Memory B cell (primary cell): ENCODE measurements at places on chromosomes 11 and 22.

DNA sequence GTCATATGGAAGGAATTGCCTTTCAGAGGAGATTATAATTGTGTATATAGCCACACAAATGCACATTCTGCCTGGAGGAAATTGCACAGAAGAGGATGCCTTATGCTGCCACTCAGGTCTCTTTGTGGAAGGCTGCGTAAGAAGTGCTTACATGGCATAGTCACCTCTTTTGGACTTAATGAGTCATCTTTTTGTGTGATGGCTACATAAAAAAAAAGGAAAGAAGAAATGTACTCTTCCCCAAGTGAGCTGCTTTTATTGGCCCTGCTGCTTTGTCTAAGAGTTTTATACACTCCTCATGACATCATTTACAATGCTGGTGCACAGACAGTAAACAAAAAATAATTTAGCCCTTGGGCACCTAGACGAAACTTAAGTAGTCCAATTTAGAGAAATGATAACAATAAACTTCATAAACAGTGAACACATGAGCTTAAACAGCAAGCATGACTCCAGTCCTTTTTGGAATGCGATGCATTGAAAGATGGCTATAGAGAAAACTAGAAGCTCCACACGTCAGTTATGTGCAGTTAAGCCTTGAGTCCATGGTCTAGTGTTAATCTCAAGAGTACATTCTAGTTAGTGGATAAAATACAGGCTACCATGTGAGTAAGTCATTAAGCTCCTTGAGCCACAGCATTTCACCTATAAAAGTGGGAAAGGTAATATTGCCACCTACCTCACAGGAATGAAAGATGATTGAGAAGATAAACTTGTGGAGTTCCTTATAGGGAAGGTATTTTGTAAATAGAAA, 12.0 kb downstream of the CSTPP1 start:
- no peaks in the 10 kb centered on the region for H3K36me3 ChIP-seq
- no peak for DNase-seq
- H3K27me3 ChIP-seq = no peaks in the 10 kb centered on the region
- H3K4me3 ChIP-seq = no peak overlapping the region

GRCh38 chr11:1458340-1459218, 28.0 kb downstream of the MOB2 start:
- peak overlapping the region; percentile 63 for H3K27ac ChIP-seq
- no peaks in the 10 kb centered on the region for H3K27me3 ChIP-seq
- no peak overlapping the region for H3K4me3 ChIP-seq
- no peaks in the 10 kb centered on the region for H3K4me1 ChIP-seq

DNA sequence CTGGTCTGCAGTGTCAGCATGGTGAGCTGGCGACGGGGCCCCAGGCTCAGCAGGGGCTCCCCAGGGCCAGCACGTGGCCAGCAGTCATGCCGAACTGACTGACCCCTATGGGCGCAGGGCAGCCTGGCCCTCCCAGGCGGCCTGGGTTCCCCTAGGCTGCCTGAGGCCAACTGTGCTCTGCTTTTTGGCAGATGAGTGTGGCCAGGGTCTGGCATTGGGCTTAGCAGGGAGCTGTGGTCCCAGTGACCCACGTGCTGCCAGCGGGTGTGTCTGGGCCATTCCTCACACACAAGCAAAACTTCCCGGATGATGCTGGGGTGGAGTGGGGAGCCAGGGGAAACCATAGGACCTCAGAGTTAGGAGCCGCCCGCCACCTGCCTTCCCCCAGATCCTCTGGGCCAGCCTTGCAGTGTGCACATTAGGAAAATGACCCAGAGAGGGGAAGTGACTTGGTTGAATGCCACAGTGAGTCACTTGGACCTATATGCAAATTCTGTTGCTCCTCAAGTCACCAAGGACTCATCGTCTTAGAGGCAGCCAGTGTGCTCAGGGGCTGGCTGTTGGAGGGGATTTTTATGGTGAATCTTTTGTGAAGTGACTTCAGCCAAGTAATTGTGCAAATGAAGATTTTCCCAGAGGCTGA, 6.5 kb downstream of the ADORA2A start:
- H3K36me3 ChIP-seq = peaks cover 4% of the 10 kb centered on the region
- no peaks in the 10 kb centered on the region for H3K27me3 ChIP-seq
- peak; percentile 58 for DNase-seq
- H3K4me1 ChIP-seq = peaks cover 59% of the 10 kb centered on the region

DNA sequence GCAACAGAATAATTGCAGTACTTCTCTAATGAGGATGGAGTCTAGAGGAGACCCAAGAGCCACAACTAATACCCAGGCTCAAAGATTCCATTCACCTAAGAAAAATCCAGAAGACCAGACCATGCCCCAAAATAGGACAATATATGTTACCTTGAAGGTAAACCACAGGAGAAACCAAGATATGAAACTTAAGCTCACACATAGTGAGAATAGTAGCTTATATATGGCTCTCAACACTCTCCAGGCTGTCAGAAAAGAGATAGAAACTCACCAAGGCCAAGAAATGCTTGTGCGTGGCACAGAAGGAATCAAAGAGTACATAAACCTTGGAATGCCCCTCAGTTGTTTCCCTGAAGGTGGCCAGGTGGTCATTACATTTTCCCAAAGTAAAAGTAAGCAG, 9.1 kb downstream of the FAM111A start:
- no peaks in the 10 kb centered on the region for H3K36me3 ChIP-seq
- no peak for DNase-seq
- peak overlapping the region; percentile 87 for H3K4me3 ChIP-seq
- peaks cover 40% of the 10 kb centered on the region for H3K4me1 ChIP-seq
- no peaks in the 10 kb centered on the region for H3K27me3 ChIP-seq

DNA sequence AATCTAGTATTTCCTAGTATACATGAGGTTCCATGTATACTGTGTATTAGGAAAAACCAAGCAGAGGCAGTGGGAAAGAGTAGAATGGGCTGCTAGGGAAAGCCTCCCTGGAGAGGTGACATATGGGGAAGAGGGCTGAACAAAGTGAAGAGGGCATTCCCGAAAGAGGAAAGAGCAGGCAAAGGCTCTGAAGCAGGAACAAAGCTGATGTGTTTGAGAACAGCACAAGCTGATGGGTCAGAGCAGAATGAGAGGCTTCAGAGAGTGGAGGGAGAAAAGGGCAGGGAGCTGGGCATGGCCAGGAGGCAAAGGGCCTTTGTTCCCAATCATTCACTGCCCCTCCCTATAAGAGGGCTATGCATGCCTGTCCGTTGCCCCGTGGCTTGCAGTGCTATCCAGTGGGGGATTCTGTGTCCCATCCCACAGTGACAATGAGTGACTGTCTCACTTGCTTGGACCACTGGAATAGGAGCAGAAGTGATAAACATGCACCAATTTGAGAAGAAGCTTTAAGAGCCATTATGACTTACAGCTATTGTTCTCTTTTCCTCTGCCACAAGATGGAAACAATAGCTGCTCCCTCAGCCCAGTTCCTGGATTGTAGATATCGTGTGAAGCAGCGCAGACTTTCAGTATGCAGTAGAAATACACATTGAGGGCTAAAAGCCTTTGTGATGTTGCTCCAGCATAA, 39.6 kb downstream of the GALNT18 start:
- H3K36me3 ChIP-seq = no peaks in the 10 kb centered on the region
- H3K27me3 ChIP-seq = peaks cover 6% of the 10 kb centered on the region
- no peak overlapping the region for H3K4me3 ChIP-seq
- H3K4me1 ChIP-seq = no peaks in the 10 kb centered on the region

DNA sequence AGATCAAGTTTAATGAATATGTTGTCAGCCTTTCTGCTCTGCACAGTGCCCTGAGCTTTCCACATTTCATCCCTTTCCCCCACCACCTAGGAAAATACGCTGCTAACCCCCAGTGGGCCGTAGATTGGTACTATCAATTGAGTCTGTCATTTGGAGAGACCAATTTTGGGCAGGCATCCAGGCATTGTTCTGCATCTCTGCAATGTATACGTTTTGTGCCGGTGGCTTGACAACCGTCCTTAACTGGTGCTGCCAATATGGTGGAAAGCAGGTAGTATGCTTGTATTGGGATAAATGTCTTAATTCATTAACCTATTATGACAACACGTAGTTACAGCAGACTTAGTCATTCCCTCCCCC, 1.3 kb downstream of the ELMOD1 start:
- no peak overlapping the region for H3K27ac ChIP-seq
- H3K27me3 ChIP-seq = peaks cover 28% of the 10 kb centered on the region
- no peaks in the 10 kb centered on the region for H3K36me3 ChIP-seq
- peak overlapping the region; percentile 85 for H3K4me3 ChIP-seq
- DNase-seq = no peak

- no peaks in the 10 kb centered on the region for H3K36me3 ChIP-seq
- no peak overlapping the region for H3K27ac ChIP-seq
- DNase-seq = no peak
- no peaks in the 10 kb centered on the region for H3K4me1 ChIP-seq
- peaks cover 3% of the 10 kb centered on the region for H3K27me3 ChIP-seq
- no peak overlapping the region for H3K4me3 ChIP-seq
These were observed 37.0 kb upstream of the PAK1 start for GRCh38 chr11:77510851-77511250.

GRCh38 chr11:128283451-128283850, 303.9 kb downstream of the ETS1 start:
- no peak overlapping the region for H3K4me3 ChIP-seq
- H3K4me1 ChIP-seq = peaks cover 33% of the 10 kb centered on the region
- peaks cover 1% of the 10 kb centered on the region for H3K36me3 ChIP-seq
- DNase-seq = no peak

DNA sequence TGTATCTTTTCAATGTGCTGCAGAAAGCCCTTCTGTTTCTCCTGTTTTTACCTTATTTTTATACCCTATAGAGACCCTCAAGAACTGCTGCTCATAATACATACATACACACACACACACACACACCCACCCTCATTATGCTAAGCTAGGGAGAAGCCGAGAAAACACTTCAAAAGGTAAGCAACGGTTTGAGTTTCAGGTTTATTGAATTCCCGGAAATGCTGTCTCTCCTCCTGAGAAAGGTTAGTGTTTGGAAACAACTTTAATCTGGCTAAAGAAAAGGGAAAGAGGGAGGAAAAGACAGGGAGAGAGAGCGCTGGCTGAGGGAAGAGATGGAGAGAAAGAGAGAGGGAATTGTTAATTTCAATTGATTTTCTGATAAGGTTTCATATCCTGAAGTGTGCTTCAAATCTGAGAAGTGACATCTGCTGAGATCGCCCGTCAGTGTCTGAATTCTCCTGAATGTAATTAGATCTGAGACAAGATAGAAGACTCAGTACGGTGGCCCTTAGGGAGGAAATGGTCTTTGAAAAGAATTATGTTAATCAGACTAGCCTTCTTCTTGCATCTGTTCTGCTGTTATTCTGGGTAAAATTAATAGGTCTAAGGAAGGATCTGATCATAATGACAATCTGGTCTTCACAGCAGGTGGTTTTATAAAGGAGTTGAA, 169.1 kb downstream of the NXPE2 start:
- no peak for DNase-seq
- peaks cover 7% of the 10 kb centered on the region for H3K27me3 ChIP-seq
- H3K4me3 ChIP-seq = no peak overlapping the region
- H3K27ac ChIP-seq = no peak overlapping the region

- H3K4me3 ChIP-seq = no peak overlapping the region
- no peak for DNase-seq
- no peaks in the 10 kb centered on the region for H3K36me3 ChIP-seq
- peaks cover 11% of the 10 kb centered on the region for H3K4me1 ChIP-seq
- peaks cover 21% of the 10 kb centered on the region for H3K27me3 ChIP-seq
These were observed 1.8 kb upstream of the RASD2 start for GRCh38 chr22:35538801-35539321.

- H3K4me1 ChIP-seq = peaks cover 19% of the 10 kb centered on the region
- no peak for DNase-seq
- no peaks in the 10 kb centered on the region for H3K27me3 ChIP-seq
These were observed 36.4 kb upstream of the PTPRJ start for GRCh38 chr11:47943721-47944586.

DNA sequence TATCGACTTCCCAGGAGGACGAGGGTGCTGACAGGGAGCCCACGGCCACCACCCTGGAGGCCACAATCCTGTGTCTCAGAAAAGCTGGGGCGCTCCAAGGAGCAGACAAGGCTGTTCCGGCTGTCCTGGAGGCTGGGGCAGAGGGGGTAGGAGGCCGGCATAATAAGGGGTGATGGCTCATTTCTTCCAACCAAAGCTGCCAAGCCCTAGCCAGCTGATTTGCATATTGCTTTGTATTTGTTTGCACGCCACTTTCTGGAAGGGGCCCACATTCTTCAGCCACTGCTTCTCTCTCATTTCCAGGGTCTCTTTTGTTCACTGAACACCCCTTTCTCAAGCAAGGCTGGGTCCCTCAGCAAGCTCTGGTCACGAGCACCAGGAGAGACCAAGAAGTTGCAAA, 4.7 kb downstream of the PDE2A start:
- peaks cover 32% of the 10 kb centered on the region for H3K27me3 ChIP-seq
- no peak overlapping the region for H3K4me3 ChIP-seq
- no peak overlapping the region for H3K27ac ChIP-seq
- no peaks in the 10 kb centered on the region for H3K36me3 ChIP-seq
- no peak for DNase-seq
- H3K4me1 ChIP-seq = peaks cover 14% of the 10 kb centered on the region

DNA sequence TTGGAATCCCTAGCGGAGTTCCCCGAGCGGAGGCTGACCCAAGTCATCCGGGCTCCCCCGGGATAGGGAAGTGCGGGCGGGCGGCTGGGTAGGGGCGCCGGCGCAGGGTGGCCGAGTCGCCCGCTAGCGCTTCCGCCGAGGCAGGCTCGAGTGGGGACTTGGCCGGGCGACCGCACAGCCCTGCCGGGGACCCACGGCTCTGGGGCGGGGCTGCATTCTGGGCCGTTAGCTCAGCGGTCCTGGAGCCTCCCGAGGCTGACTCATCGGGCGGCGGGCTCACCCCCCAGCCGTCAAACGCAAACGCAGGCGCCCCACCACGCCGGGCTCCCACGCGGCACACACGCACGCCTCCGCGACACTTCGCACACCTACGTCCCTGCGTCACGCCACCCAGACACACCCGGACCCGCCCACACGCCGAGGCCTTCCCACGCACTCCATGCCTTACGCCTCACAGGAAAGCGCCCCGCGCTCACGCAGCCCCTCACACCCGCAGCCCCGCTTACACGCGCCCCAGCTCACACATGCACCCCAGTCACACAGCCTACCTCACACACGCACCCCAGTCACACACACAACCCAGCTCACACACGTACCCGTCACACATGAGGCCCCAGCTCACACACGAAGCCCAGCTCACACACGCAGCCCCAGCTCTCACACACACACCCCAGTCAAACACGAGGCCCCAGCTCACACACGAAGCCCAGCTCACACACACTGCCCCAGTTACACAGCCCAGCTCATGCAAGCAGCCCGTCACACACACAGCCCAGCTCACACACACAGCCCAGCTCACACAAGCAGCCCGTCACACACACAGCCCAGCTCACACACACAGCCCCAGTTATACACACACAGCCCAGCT, 1.2 kb downstream of the PHLDB1 start:
- peaks cover 12% of the 10 kb centered on the region for H3K27me3 ChIP-seq
- peak; percentile 66 for DNase-seq

GRCh38 chr11:62918531-62918930, 2.6 kb downstream of the CHRM1 start:
- H3K36me3 ChIP-seq = no peaks in the 10 kb centered on the region
- no peak overlapping the region for H3K27ac ChIP-seq
- H3K4me1 ChIP-seq = peaks cover 2% of the 10 kb centered on the region
- peaks cover 12% of the 10 kb centered on the region for H3K27me3 ChIP-seq
- no peak for DNase-seq
- H3K4me3 ChIP-seq = no peak overlapping the region
